ENCODE measurements at places on chromosomes 16 and 17. TPM values are rescaled to one million over a fixed set of nuclear protein-coding genes. Genes with fewer than 3 reads are reported as not detected.
A peak's percentile ranks its signal among the peaks of the same experiment; 100 is the strongest.

MVD gene
- total RNA-seq, result 124 TPM

ADGRG3 gene
- 28.9 TPM for total RNA-seq

NOG gene
- total RNA-seq, result not detected

RUNDC3A gene
- not detected for total RNA-seq

MRC2 gene
- 2.0 TPM for total RNA-seq

DNA sequence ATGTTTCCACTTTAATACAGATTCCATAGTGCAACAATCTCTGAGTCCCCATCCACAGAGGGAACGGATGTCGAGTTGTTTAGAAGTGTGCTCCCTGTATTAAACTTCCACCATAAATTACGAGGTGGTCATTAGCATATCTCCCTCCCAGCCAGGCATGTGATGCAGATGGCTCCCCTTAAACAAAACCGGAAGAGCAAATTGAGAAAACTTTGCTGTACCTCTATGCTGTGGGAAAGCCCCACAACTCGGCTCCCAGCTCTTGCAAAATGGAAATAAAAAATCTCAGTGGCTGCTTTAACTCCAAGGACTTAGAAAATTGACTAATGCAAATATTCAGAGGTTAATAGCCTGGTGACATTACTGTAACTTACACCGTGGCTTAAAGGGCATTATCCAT is 290.9 kb downstream of the MAF start:
- no peak overlapping the region for H3K27ac ChIP-seq
- H3K4me3 ChIP-seq, result no peak overlapping the region
- no peaks in the 10 kb centered on the region for H3K36me3 ChIP-seq
- peaks cover 5% of the 10 kb centered on the region for H3K4me1 ChIP-seq
- H3K27me3 ChIP-seq, result peaks cover 17% of the 10 kb centered on the region
- no peak for DNase-seq

DNA sequence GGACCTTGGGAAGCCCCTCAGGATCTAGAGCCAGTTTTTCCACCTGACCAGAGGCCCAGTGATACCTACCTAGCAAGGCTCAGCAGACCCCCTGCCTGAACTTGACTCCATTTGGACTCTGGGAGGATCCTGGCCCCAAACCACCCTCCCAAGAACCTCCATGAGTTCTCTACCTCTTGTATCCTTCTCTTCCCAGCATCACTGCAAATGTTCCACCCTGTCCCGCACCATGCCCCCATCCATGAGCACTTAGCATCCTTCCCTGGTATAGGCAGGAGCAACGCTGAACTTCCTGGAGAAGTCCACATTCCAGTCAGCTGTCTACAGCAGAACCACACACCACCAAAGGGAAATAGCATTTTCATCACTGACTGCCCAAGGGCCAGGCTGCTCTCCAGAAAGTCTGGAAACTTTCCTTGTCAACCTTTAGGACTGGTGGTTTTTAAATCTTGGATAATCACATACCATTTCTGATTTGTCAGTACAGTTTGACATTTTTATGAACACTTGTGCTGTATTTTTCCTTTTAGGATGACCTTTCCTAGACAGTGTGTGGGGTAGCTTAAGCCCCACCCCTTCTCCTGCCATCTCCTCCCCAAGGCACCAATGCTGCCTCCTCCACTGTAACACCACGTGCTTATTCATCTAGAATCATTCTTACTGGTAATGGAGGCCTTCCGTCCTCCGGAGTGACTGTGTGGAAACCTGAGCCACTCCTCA is 13.9 kb downstream of the EIF4A3 start:
- no peaks in the 10 kb centered on the region for H3K4me1 ChIP-seq
- peaks cover 6% of the 10 kb centered on the region for H3K27me3 ChIP-seq
- H3K36me3 ChIP-seq, result peaks cover 13% of the 10 kb centered on the region
- H3K4me3 ChIP-seq, result no peak overlapping the region

DNA sequence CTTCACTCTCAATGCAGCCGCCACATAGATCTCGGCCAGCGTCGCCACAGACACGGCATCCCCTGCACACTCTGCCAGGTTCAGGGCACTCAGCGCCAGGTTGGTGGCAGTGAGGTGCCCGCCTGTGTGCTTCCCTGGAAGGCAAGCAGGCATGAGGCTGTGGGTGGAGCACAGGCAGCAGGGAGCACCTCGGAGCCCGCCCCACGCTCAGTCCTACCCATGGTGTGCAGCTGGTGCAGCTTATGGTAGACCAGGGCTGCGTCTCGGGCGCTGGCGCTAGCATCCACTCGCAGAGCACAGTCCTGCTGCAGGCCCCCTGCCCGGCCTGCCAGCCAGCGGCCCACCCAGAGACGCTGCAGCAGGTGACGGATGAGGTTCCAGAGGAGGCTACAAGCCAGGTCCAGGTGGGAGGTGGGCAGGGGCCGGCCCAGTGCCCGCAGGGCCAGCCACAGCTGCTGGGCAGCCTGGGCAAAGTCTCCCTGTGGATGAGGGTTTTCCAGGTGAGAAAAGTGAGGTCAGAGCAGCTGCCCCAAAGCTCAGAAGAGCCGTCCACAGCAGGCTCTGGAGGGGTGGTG is 20.5 kb downstream of the SREBF1 start:
- no peaks in the 10 kb centered on the region for H3K27me3 ChIP-seq
- H3K36me3 ChIP-seq, result no peaks in the 10 kb centered on the region
- no peak for DNase-seq
- peaks cover 22% of the 10 kb centered on the region for H3K4me1 ChIP-seq
- no peak overlapping the region for H3K27ac ChIP-seq

DNA sequence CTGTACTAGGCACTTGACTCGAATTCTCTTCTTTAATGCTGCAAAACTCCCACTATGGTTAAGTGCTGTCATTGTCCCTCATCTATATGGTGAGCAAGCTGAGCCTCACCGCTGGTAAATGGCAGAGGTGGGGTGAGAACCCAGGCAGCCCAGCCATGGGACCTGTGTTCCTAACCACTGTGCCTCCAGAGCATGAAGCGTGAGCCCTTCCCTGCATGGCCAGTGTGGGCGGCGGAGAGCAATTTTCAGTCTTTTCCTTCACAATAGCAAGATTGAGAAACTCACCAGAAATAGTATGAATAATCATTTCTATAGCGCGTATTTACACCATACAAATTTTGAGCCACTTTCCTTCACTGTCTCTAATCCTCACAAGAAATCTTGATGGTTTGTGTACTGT is 9.2 kb downstream of the BFAR start:
- peaks cover 5% of the 10 kb centered on the region for H3K36me3 ChIP-seq
- H3K27me3 ChIP-seq, result no peaks in the 10 kb centered on the region
- no peak overlapping the region for H3K4me3 ChIP-seq
- no peak overlapping the region for H3K27ac ChIP-seq
- H3K4me1 ChIP-seq, result peaks cover 15% of the 10 kb centered on the region

DNA sequence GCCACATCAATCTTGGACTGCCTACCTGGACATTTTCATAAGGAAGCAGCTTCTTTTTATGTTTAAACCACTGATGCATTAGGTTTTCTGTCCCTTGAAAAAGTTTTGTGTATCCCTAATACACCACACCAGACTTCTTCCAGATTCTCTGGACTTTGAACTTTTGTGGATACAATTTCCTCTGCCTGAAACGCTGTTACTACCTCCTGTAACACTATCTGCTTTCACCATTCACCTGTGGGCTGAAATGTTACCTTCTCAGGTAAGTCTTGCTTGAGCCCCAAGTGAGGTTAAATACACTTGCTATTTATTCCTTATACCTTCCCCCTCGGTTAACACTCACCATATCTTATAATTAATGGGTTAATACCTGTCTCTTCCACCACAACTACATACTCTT is 2.7 kb downstream of the ZZEF1 start:
- peaks cover 4% of the 10 kb centered on the region for H3K36me3 ChIP-seq
- peaks cover 55% of the 10 kb centered on the region for H3K4me1 ChIP-seq

GRCh38 chr17:64507413-64507782 is 621 bp downstream of the CEP95 start:
- no peak for DNase-seq
- H3K27ac ChIP-seq, result peak overlapping the region; percentile 99
- H3K36me3 ChIP-seq, result peaks cover 47% of the 10 kb centered on the region
- H3K27me3 ChIP-seq, result no peaks in the 10 kb centered on the region

DNA sequence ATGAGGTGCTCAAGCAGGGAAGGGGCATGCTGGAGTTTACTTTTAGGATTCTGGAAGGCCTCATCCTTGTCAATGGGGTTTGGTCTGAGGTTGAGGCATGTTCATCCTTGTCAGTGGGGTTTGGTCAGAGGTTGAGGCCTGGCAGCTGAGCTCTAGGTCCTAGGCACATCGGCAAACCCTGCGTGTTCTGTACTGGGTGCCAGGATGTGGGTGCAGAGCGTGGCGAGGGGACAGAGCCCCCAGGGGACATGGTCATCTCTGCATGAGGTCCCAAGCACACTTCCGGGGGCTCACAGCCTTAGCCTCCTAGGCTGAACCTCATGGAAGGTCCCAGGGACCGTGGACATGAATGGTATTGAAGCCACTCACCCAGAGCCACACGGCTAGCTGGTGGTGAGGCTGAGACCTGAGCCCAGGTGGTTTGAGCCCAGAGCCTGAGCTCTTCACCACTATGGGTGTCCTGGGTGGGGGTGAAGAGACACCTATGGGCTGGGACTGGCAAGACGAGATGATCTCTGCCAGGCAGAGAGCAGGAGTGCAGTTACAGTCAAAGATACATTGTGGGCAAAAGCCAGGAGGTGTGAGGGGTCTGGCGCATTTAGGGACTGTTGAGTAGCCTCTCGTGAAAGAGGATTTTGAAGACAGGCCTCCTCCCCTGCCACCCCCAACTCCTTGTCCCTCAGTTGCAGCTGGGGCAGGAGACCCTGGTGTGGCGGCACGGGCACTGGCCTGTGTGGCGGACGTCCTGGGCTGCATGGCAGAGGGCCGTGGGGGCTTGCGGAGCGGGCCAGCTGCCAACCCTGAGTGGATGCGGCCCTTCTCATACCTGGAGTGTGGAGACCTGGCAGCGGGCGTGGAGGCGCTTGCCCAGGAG is 19.3 kb downstream of the FCSK start:
- peaks cover 9% of the 10 kb centered on the region for H3K4me1 ChIP-seq
- H3K27ac ChIP-seq, result no peak overlapping the region
- no peaks in the 10 kb centered on the region for H3K27me3 ChIP-seq
- no peak for DNase-seq
- no peaks in the 10 kb centered on the region for H3K36me3 ChIP-seq

DNA sequence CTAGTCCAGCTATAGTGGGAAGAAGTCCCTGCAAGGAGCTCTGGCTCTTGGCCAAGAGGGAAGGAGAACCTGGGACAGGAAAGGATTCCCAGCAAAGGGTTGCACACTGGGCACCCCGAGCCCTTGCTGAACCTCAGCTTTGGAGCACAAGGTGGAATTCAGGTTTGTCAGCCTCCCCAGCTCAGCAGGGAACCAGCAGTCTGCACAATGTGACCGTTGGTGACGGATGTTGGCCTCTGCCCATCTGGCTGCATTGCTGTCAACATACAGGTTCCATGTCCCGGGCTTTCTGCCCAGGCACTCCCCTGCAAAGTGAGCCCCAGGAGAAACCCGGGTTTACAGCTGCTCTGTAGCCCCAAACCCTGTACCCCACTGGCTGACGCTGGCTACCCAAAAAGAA is 6.7 kb downstream of the RPRML start:
- H3K4me3 ChIP-seq, result no peak overlapping the region
- no peak overlapping the region for H3K27ac ChIP-seq
- no peaks in the 10 kb centered on the region for H3K36me3 ChIP-seq

GRCh38 chr16:65961476-65962143 is 404.9 kb upstream of the CDH5 start:
- no peak overlapping the region for H3K4me3 ChIP-seq
- no peaks in the 10 kb centered on the region for H3K4me1 ChIP-seq
- DNase-seq, result no peak
- peaks cover 10% of the 10 kb centered on the region for H3K27me3 ChIP-seq
- no peaks in the 10 kb centered on the region for H3K36me3 ChIP-seq
- no peak overlapping the region for H3K27ac ChIP-seq

GRCh38 chr17:31573047-31573446 is 181.6 kb downstream of the RAB11FIP4 start:
- H3K27ac ChIP-seq, result no peak overlapping the region
- DNase-seq, result peak; percentile 29

GRCh38 chr17:60327134-60327900 is 64.6 kb downstream of the USP32 start:
- no peaks in the 10 kb centered on the region for H3K27me3 ChIP-seq
- no peak overlapping the region for H3K4me3 ChIP-seq
- no peak overlapping the region for H3K27ac ChIP-seq
- DNase-seq, result no peak
- no peaks in the 10 kb centered on the region for H3K36me3 ChIP-seq
- peaks cover 5% of the 10 kb centered on the region for H3K4me1 ChIP-seq

DNA sequence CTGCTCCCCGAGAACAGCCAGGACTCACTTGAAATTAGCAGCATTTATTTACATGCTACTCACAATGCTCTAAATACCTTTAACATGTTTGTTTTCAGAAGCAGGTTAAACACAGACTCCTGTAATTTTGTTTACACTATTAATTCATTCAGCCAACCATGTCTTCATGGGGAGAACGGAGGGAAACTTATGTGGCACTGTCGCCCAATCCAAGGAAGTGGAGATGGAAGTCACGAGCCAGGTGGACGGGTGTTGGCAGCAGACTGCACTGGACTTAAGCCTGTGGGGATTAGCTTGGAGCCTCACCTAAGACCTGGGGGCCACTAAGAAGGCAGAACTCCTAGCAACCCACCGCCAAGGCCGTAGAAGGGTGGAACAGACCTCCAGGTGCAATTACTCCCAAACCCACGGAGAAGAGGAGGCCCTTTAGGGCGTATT is 8.8 kb upstream of the GFAP start:
- H3K4me3 ChIP-seq, result no peak overlapping the region
- no peaks in the 10 kb centered on the region for H3K27me3 ChIP-seq
- no peak overlapping the region for H3K27ac ChIP-seq
- H3K4me1 ChIP-seq, result no peaks in the 10 kb centered on the region
- no peak for DNase-seq

DNA sequence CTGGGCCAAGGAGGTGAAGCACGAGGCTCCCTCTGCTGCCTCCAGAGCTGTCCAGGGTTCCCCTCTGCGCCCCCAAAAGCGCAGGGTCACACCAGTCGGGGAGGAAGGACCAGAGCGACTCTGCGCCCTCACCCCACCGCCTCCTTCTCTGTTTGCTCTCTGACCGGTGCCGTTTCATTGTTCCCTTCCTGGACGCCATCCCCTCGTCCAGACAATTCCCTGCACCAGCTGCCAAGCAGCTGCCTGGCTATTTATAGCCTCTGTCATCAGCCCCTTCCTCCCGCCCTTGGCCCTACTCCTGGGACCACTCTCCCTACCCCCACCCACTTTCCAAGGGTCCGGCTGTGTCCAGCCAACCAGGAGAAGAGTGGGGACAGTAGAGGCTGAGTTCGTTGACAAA is 68.8 kb upstream of the CREBBP start:
- no peak for DNase-seq
- no peak overlapping the region for H3K4me3 ChIP-seq
- H3K36me3 ChIP-seq, result no peaks in the 10 kb centered on the region
- peaks cover 2% of the 10 kb centered on the region for H3K27me3 ChIP-seq
- H3K27ac ChIP-seq, result no peak overlapping the region
